ENCODE measurements at places on chromosomes 16 and 17.

DNA sequence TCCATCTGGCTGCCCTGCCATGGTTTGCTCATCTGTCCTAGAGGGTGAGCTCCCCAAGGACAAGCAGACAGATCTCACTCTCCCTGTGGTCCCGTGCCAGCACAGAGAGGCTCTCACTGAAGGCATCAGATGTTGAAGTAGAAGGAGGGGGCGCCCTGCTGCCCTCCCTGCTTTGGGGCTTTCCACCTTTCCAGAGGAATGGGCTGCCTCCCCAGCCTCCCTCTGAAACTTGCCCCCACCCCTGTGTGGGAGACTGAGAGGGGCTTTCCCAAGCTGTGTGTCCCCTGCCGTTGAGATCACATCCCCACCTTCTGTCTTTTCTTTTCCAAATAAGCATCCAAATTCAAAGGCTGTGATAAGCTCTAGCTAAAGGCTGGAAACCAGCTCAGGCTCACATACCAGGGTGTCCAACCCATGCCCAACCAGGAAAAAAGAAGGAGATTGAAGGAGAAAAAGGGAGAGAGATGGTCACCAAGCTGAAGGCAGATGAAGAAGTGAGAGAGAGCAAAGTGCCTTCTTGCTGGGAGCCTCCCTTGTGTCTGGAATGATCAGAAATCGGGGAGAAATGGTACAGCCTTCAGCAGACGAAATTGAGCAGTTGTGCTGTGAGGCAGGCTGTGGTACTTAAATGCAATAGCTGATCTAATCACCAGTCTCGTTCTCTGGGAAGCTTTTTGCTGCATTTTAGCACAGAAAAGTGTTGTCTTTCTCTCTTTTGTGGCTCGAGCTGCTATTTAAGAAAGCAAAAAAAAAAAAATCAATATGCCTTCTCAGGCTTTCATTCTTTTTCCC is 145.9 kb upstream of the LHX1 start:
- DNase-seq: no peak

DNA sequence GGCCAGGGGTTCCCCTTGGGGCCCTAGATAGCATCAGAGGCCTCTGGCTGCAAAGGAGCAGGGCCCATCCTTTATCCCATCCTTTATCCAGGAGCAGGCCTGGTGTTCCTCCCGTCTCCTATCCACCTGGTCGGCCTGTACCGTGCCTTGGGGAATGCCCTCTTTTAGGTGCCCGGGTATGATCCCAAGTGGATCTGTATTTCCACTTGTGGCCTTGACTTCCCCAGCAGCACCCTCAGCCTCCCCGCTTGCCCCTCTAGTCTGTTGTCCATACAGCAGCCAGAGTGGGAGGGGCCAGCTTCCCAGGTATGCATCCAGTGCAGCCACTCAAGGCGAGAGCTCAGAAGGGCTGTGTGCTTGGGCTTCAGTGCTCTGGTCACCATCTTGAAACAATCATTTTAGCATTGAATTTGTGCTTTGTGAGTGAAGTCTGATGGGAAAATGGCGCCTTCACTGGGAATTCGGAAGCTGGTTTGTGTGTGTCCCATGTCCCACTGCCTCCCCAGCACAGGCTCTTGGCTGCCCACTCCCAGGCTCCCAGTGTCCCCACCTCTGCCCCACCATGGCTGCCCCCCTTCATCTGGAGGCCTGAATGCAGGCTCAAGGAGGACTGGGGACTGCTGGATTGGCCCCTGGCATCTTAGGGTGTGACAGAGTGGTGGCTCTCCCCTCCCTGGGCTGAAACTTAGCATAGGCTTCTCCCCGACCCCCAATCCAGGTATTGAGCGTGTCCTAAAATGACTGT is 3.3 kb upstream of the RNF112 start:
- no peak for DNase-seq

- no peak for DNase-seq
Measured at GRCh38 chr16:30398661-30399434, 3.6 kb downstream of the ZNF48 start.

- DNase-seq: no peak
Measured at GRCh38 chr17:42087736-42088705, 10.3 kb downstream of the ZNF385C start.

GRCh38 chr17:33945646-33946546 is 309.2 kb upstream of the CCL2 start:
- no peak for DNase-seq

Data from activated CD4-positive, alpha-beta memory T cell treated with anti-CD3 and anti-CD28 coated beads for 36 hours (primary cell).